ENCODE measurements at places on chromosomes 2 and 18. TPM values are rescaled to one million over a fixed set of nuclear protein-coding genes. Genes with fewer than 3 reads are reported as not detected.

CHRNG gene
- not detected for total RNA-seq

- no peaks in the 10 kb centered on the region for H3K4me1 ChIP-seq
- no peak overlapping the region for H3K27ac ChIP-seq
- no peaks in the 10 kb centered on the region for H3K36me3 ChIP-seq
- H3K4me3 ChIP-seq: no peak overlapping the region
- no peaks in the 10 kb centered on the region for H3K27me3 ChIP-seq
Observed at GRCh38 chr2:192407692-192408091, 213.0 kb upstream of the TMEFF2 start.

DNA sequence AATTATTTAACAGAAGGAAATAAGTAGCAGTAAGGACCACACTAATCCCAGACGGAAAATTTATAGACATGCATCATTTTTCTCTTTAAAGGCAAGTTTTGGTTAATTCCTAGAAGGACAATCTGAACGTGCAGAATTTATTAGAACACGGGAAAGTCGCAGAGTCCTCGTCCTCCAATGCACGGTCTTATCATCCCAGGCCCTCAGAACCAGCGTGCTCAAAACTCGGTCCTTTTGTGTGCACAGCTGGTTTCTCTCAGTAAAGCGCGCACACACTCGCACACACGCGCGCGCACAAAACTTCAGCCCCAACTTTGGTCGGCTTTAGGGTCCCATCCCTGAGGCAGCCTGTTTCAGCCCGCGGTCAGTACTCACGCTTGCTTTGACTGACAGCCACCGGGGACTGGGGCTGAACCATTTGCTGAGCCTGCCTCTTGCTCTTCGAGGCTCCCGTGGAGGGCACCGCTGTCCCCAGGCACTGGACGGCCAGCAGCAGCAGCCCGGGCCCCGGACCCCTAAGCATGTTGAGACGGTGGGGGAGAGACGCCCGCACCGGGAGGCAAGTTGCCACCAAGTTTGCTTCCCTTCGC is 493 bp downstream of the FN1 start:
- no peaks in the 10 kb centered on the region for H3K4me1 ChIP-seq
- H3K27ac ChIP-seq: no peak overlapping the region
- H3K27me3 ChIP-seq: no peaks in the 10 kb centered on the region

DNA sequence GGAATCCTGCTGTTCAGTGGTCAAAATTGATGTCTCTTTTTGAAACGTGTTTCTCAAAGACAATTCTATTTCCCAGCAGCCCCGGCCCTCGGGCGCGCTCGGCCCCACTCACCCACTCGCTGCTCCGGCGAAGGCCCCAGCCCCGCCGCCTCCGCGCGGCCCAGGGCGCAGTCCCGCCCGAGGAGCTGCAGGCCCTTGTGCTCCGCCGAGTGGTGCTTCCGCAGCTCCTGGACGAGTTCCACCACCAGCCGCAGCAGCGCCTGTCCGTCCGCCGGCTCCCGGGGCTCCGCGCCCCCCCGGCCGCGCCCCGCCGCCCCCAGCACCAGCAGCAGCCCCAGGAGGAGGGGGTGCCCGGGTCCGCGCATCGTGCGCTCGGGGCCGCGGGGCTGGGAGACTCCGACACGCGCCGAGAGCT is 413 bp downstream of the ALKAL2 start:
- peak; percentile 63 for DNase-seq
- peaks cover 16% of the 10 kb centered on the region for H3K4me1 ChIP-seq
- H3K27ac ChIP-seq: no peak overlapping the region
- peaks cover under 1% of the 10 kb centered on the region for H3K36me3 ChIP-seq
- H3K27me3 ChIP-seq: peaks cover 8% of the 10 kb centered on the region
- H3K4me3 ChIP-seq: peak overlapping the region; percentile 79

Measured in H9 (cell line).